ENCODE measurements at places on chromosomes 12 and 14. TPM values are rescaled to one million over a fixed set of nuclear protein-coding genes. Genes with fewer than 3 reads are reported as not detected.

The C12orf56 gene
- 0.43 TPM for total RNA-seq

The LRTM2 gene
- total RNA-seq: not detected

The MAP3K9 gene
- total RNA-seq: not detected

The STAC3 gene
- total RNA-seq: 1.3 TPM

The ADIPOR2 gene
- 18.8 TPM for total RNA-seq

The TMPRSS12 gene
- not detected for total RNA-seq
